Calu3 (cell line): ENCODE measurements at places on chromosomes 7 and 10. TPM values are rescaled to one million over a fixed set of nuclear protein-coding genes. Genes with fewer than 3 reads are reported as not detected.

GRCh38 chr10:50550291-50550839 is 73.4 kb downstream of the SGMS1 start:
- no peaks in the 10 kb centered on the region for H3K36me3 ChIP-seq
- H3K4me3 ChIP-seq: no peak overlapping the region
- no peak overlapping the region for H3K27ac ChIP-seq

- no peak overlapping the region for H3K27ac ChIP-seq
- H3K27me3 ChIP-seq: no peaks in the 10 kb centered on the region
- peaks cover 11% of the 10 kb centered on the region for H3K36me3 ChIP-seq
- no peak overlapping the region for H3K4me3 ChIP-seq
- H3K4me1 ChIP-seq: no peaks in the 10 kb centered on the region
These were observed 210.6 kb downstream of the TPST1 start for GRCh38 chr7:66415659-66416265.

- H3K36me3 ChIP-seq: peaks cover 10% of the 10 kb centered on the region
- no peaks in the 10 kb centered on the region for H3K27me3 ChIP-seq
- DNase-seq: no peak
- no peak overlapping the region for H3K27ac ChIP-seq
- H3K4me3 ChIP-seq: no peak overlapping the region
These were observed 6.1 kb downstream of the KCTD7 start for GRCh38 chr7:66634816-66635215.

DNA sequence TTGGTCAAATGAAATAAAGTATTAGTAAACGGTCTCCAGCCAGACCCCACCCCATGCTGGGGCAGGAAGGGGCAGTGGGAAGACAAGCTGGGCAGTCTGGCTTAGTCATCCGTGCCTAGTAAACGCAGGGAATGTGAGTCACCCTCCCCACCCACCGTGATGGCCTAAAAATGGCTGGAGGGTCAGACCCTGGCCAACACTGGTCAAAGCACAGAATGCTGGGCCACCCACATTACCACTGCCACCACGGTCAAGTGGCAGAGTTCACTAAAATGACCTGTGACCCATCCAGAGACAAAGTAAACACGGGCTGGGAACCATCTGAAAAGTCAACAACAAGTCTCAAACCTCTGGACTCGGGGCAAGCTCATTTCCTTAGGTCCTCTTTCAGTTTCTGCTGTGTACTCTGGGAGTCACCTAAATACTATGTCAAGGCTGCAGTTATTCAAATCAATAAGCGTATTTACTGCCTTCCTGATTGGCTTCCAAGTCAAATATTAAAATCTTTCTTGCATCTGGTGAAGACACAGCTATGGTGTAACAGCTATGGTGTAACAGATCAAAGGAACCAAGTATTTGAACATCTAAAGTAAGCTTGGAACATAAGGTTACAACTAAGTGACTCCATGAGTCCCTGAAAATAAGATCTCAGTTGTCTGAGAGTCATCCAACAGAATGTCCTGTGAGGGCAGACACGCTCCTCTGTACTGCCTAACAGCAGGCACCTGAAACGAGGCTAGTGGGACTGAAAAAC is 3.0 kb downstream of the ZFAND2A start:
- H3K27me3 ChIP-seq: no peaks in the 10 kb centered on the region
- peaks cover 87% of the 10 kb centered on the region for H3K36me3 ChIP-seq
- peak overlapping the region; percentile 84 for H3K27ac ChIP-seq
- DNase-seq: peak; percentile 89
- peaks cover 39% of the 10 kb centered on the region for H3K4me1 ChIP-seq
- peak overlapping the region; percentile 97 for H3K4me3 ChIP-seq

GRCh38 chr7:117010375-117011133 is 57.3 kb downstream of the ST7 start:
- DNase-seq: no peak
- no peaks in the 10 kb centered on the region for H3K27me3 ChIP-seq
- no peaks in the 10 kb centered on the region for H3K36me3 ChIP-seq
- no peak overlapping the region for H3K27ac ChIP-seq
- no peak overlapping the region for H3K4me3 ChIP-seq

POR gene
- total RNA-seq: 65.8 and 83.1 TPM in 2 replicates

GRCh38 chr7:8254667-8255066 is 7.3 kb downstream of the ICA1 start:
- H3K4me3 ChIP-seq: no peak overlapping the region
- no peak overlapping the region for H3K27ac ChIP-seq
- no peaks in the 10 kb centered on the region for H3K27me3 ChIP-seq
- H3K36me3 ChIP-seq: no peaks in the 10 kb centered on the region

DNA sequence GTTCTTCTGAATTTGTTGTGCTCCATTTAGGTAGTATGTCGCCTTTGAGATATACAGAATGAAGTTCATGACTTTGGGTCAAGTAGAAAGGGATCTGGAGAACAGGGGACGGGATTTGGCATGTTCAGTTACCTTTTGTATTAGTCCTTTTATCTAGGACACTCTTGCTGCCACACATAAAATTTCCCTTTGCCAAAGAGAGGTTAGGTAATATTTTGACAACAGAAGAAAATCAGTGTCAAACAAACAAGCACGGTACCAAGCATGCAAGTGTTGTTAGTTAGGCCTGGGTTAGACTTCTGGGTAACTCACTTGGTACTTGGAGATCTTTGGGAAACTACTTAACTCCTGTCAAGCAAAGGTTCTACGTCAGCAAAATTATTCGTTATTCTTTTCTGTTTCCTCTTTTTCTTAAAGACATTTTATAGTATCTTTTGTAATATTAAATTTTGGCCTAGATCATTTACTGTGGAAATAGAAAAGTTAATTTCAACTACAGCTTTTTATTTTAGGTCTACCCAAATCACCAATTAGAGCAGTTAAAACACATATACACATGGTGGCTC is 116.7 kb downstream of the PLXDC2 start:
- H3K4me3 ChIP-seq: no peak overlapping the region
- no peak overlapping the region for H3K27ac ChIP-seq
- no peak for DNase-seq
- H3K27me3 ChIP-seq: no peaks in the 10 kb centered on the region
- no peaks in the 10 kb centered on the region for H3K36me3 ChIP-seq
- H3K4me1 ChIP-seq: no peaks in the 10 kb centered on the region

NPFFR1 gene
- 0.20 and 0.24 TPM in 2 replicates for total RNA-seq

- H3K27me3 ChIP-seq: peaks cover 33% of the 10 kb centered on the region
- DNase-seq: no peak
- no peak overlapping the region for H3K27ac ChIP-seq
- H3K4me1 ChIP-seq: no peaks in the 10 kb centered on the region
- no peaks in the 10 kb centered on the region for H3K36me3 ChIP-seq
- no peak overlapping the region for H3K4me3 ChIP-seq
These were observed 101.5 kb upstream of the GPR26 start for GRCh38 chr10:123564631-123565030.

DNA sequence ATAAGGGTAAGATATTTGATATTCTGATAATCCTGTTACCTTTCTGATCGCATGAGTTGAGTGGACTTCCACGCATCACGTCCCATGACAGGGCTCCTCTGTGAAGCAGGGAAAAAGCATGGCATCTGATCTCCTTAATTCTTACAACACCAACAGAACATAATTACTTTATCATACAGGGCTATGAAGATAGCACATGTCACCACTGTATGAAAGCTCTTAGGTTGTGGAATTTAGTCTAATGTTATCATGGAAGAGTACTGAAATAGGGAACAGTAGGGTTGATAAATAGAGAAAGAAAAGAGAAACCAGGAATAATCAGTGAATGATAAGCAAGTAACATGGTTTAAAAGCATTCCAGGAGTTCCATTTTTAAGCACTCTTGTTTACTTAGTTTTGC is 212.0 kb downstream of the CACNB2 start:
- H3K4me1 ChIP-seq: no peaks in the 10 kb centered on the region
- no peak overlapping the region for H3K4me3 ChIP-seq
- DNase-seq: no peak
- no peak overlapping the region for H3K27ac ChIP-seq
- no peaks in the 10 kb centered on the region for H3K36me3 ChIP-seq

NHLRC2 gene
- total RNA-seq: 18.7 and 20.2 TPM in 2 replicates

DNA sequence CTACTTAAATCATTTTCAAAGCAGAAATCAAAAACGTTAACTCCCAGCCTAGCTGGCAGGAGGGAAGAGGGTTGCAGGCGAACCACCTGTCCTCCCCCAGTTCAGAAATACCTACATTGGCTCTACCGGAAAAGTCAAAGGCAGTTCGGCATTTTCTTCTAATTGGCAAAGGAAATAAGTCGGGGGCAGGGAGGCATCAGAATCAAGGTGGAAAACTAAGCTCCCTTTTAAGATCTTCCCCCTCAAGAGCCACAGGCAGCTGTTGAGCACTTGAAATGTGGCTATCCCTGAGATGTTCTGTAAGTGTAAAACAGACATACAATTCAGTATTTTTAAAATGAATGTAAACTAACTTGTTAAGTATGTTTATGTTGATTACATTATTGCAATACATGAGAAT is 957 bp upstream of the ELMO1 start:
- H3K4me1 ChIP-seq: no peaks in the 10 kb centered on the region
- no peaks in the 10 kb centered on the region for H3K36me3 ChIP-seq
- peaks cover 35% of the 10 kb centered on the region for H3K27me3 ChIP-seq
- no peak overlapping the region for H3K27ac ChIP-seq
- no peak for DNase-seq

GRCh38 chr10:35425595-35425994 is 89.3 kb downstream of the CCNY start:
- no peak overlapping the region for H3K27ac ChIP-seq

GRCh38 chr7:46832136-46832535 is 749.8 kb downstream of the TNS3 start:
- no peaks in the 10 kb centered on the region for H3K36me3 ChIP-seq
- DNase-seq: no peak
- H3K4me3 ChIP-seq: no peak overlapping the region
- no peak overlapping the region for H3K27ac ChIP-seq
- H3K4me1 ChIP-seq: no peaks in the 10 kb centered on the region

DNA sequence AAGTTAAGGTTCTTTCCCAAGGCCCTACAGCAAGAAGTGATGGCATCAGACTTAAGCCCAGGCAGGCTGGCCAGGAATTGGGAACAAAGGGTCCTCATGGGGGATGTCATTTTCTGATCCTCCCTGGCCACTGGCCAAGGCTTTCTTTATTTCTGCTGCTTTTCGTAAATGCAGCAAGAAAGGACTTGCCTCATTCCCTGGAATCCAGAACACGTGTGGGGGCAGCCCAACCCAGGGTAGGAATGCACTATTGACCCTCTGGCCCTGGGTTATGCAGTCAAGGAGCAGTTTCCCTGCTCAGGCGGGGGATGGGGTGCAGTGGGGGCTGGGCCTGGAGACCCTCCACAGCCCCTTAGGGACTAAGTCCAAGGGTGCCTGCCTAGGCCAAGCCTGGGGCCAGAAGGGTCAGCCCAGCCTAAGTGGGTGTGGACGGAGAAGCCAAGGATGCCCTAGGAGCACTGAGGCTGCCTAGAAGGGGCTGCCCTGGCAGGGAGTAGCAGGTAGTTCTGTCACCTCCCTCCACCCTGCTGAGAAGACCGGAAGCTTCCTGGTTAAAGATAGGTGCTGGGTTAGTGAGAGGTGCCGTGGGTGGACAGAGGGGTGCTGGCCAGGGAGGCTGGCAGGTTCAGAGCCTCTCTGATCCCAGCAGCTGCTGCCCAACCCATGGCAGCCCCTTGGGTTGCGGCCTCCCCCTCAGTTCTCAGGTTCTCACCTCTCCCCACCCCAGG is 179.2 kb downstream of the SH3PXD2A start:
- no peaks in the 10 kb centered on the region for H3K4me1 ChIP-seq
- no peak for DNase-seq
- no peaks in the 10 kb centered on the region for H3K36me3 ChIP-seq
- H3K4me3 ChIP-seq: no peak overlapping the region
- H3K27me3 ChIP-seq: no peaks in the 10 kb centered on the region

NRCAM gene
- 11.1 and 15.0 TPM in 2 replicates for total RNA-seq

SYCE1 gene
- total RNA-seq: not detected in 2 replicates

DNA sequence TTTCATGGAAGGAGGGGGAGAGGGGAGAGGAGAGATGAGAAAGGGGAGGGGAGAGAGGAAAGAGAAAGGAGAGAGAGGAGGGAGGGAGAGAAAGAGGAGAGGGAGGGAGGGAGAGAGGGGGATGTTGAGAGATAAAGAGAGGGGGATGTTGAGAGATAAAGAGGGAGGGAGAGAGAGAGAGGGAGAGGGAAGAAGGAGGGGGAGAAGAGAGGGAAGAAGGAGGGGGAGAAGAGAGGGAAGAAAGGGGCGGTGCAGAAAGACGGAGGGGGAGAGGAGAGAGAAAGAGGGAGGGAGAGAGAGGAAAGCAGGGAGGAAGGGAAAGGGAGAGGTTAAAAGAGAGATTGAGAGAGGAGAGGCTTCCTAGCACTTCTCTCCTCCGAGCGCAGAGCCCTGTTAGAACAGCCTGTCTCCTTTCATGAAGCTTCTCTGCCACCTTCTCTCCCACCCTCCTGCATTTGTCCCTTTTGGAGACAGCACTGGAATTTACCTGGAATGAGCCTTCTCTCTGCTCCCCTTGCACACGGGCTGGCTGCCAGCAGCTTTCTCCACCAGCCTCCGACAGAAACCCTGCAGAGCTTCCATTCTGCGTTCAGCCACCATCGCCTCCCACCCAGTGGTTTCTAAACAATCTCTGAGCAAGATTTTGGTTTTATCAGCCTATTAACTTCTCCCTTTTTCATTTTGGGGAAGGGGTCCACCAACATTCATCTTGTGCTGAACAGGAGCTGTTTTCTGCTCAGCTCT is 74.0 kb upstream of the CARD11 start:
- H3K36me3 ChIP-seq: no peaks in the 10 kb centered on the region
- H3K27me3 ChIP-seq: peaks cover 62% of the 10 kb centered on the region
- H3K4me1 ChIP-seq: peaks cover under 1% of the 10 kb centered on the region
- DNase-seq: no peak
- H3K27ac ChIP-seq: no peak overlapping the region
- no peak overlapping the region for H3K4me3 ChIP-seq

GDI2 gene
- total RNA-seq: 202 and 215 TPM in 2 replicates

DNA sequence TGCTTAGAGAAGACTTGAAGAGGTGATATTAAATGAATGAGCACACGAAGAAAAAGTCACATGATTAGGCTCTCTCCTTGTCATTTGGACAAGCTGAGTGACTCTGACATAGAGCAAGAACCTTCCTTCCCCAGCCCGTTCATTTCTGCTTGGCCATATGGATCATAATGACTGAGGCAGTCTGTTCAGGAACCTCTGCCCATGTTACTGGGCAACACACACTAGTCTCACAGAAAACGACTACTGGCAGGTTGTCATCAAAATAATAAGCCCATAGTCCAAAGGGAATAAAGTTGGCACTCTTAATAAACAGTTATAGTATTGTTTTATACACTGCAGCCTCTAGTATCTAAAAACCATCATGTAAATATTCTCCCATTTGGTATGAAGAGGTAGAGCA is 635.0 kb downstream of the REEP3 start:
- H3K27ac ChIP-seq: no peak overlapping the region
- H3K4me3 ChIP-seq: no peak overlapping the region
- no peaks in the 10 kb centered on the region for H3K36me3 ChIP-seq
- no peaks in the 10 kb centered on the region for H3K27me3 ChIP-seq
- DNase-seq: no peak
- peaks cover 8% of the 10 kb centered on the region for H3K4me1 ChIP-seq

FGFR2 gene
- 53.6 and 57.9 TPM in 2 replicates for total RNA-seq

VDAC2 gene
- 243 and 254 TPM in 2 replicates for total RNA-seq
